NCI-H69 (cell line): ENCODE measurements at places on chromosomes 1 and 21.

DNA sequence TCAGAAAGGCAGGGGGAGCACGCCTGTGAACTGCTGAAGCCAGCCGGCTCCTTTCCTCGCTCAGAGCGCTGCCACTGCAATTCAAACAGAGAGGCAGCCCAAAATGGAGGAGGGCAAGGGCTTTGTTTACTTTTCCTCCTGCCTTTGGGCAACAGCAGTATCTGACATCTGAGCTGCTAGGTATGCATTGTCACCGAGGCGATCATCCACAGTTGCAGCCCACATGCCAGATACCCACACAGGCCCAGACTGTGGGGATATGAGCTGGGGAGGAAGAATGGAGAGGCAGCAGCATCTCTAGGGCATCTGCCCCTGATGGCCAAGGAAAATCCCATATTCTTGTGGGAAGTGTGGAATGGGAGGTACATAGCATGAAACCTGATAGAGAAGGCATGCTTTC, 357.1 kb downstream of the BARHL2 start:
- DNase-seq: peak; percentile 67

GRCh38 chr1:113252166-113252565, 138.1 kb upstream of the MAGI3 start:
- DNase-seq: no peak

DNA sequence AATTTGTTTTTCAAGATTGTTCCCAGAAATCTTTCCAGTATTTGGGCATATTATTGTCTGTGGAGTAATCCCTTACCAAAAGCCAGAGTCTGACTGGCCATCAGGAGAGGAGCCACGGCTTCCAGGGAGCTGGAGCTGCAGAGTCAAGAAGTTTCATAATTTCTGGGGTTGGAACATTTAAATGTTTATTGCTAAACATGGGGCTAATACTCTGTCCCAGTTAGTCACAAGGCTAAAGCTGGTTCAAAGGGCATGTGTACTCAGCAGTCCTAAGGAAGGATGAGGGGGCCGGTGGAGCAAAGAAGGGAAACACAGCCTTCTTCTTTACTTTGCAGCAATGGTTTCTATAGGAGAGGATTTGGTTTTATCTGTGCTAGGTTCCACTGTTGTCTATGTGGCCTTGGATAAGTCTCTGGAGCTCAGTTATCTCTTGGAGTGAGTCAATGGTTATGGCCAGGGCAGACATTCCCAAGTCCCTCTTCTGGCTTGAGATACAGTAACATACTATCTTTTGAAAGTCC, 9.5 kb downstream of the DENND2D start:
- no peak for DNase-seq

GRCh38 chr1:212721388-212722247, 22.0 kb upstream of the BATF3 start:
- DNase-seq: peak; percentile 46

DNA sequence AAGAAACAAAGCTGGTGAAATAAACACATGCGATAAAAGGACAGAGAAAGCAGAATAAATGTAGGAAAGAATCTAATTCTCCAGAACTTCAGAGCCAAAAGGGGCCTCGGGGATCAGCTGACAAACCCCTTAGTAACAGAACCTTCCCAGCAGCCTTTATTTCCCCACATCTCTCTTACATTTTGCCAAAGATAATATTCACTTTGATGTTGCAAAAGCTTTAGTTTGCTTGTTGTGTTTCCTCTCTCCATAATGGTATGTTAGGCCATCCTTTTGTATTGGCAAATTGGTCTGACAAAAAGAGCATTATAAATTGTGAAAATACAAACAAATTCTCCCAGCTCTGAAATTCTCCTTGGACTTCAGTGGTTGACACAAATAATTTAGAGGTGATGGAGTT, 54.9 kb downstream of the OPTC start:
- DNase-seq: no peak

GRCh38 chr1:229003233-229004031, 267.5 kb upstream of the RAB4A start:
- peak; percentile 97 for DNase-seq

- DNase-seq: peak; percentile 89
These were observed 25.2 kb upstream of the TRIM45 start for GRCh38 chr1:117146575-117147340.

GRCh38 chr1:51518586-51519047, 449 bp downstream of the EPS15 start:
- DNase-seq: peak; percentile 69

DNA sequence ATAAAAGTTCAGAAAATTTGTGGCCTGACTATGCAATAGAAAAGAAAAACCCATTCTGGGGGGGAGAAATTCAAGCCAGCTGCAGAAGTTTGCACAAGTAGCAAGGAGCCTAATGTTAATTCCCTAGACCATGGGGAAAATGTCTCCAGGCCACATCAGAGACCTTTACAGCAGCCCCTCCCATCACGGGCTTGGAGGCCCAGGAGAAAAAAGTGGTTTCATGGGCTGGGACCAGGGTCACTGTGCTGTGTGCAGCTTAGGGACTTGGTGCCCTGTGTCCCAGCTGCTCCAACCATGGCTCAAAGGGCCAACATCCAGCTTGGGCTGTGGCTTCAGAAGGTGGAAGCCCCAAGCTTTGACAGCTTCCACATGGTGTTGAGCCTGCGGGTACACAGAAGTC, 42.0 kb downstream of the IL23R start:
- no peak for DNase-seq

GRCh38 chr1:205530116-205530515, 25.6 kb downstream of the CDK18 start:
- DNase-seq: no peak

DNA sequence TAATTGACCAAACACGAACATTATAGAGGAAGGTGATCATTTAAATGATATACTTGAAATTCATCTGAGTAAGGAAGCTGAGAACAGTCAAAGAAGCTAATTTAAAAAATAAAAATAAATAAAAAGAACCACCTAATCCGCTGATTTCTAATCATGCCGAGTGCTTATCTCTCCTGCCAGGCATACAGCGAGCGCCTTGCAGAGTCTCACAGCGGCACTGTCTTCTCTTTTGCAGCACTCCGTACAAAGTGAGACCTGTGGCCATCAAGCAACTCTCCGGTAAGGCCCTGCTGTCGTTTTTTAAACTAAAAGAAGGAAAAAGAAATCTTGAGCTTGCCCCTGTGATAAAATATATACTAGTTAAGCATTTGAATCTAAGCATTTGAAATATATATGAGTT, 45.3 kb downstream of the PDE9A start:
- no peak for DNase-seq

- no peak for DNase-seq
These were observed 43.8 kb upstream of the MYBPHL start for GRCh38 chr1:109350655-109351054.

DNA sequence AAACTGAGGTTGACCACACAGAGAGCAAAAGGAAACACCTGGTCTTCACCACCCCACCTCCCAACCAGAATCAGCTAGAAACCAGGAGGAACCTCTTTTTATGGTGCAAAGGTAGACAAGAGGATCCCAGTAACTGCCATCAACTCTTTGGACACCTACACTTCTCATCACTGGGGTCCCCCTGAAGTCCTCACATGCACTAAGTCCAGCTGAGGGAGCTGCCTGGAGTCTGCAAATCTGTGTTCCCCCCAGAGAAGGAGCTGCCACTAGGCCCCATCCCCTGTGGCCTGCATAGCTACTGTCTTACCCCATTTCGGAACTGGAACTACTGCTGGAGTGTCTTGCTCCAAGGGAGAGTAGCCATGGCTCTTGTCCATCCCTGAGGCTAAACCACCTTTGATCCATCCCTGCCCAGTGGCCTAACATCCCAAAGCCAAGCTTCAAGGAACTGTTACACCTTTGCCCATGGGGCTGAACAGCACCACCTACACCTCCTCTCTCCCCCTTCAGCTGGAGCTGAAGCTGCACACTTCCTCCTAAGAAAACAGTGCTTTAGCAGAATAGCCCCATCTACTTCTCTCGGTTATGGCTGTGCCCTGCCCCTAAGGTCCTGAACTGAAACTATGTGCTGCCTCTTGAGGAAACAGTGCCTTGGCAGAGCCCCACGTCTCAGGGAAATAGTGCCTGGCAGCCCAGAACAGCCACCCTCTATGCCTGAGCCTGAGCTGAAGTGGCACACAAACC, 85.4 kb upstream of the CD53 start:
- DNase-seq: no peak

DNA sequence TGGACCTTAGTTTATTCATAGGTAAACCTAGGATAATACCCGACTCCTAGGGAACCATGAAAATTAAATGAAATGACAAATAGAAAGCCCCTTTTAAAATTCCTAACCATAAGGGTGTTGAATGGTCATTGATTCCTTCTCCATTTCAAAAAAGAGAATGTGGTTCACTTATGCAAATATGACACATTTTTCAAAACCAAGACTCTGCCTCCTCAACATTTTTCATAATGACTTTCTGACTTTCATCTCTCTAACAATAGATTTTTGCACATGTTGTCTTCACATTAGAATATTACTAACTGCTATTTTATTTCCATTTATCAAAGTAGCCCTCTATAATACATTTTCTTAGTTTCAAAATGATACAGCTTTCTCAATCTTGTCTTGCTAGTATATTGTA, 169.1 kb downstream of the NTNG1 start:
- DNase-seq: no peak

GRCh38 chr1:204088596-204088995, 15.7 kb downstream of the SOX13 start:
- DNase-seq: peak; percentile 15

- peak; percentile 95 for DNase-seq
These were observed 114.2 kb downstream of the SIK1 start for GRCh38 chr21:43312751-43313169.

- no peak for DNase-seq
These were observed 294.8 kb upstream of the ADAMTS5 start for GRCh38 chr21:27261676-27262075.
